Fibroblast of the aortic adventitia (primary cell): ENCODE measurements at places on chromosomes 12 and 14. TPM values are rescaled to one million over a fixed set of nuclear protein-coding genes. Genes with fewer than 3 reads are reported as not detected.

Gene PLEKHG3
- total RNA-seq: 8.2 and 9.0 TPM in 2 replicates

Gene ZC3H14
- total RNA-seq: 35.6 and 78.3 TPM in 2 replicates

Gene TAS2R9
- 0.09 TPM in 1 of 2 replicates, not detected in the other for total RNA-seq

Gene DAO
- not detected in 2 replicates for total RNA-seq

Gene TBX3
- total RNA-seq: 5.7 and 12.8 TPM in 2 replicates

Gene RILPL2
- total RNA-seq: 3.6 and 7.4 TPM in 2 replicates

Gene PPM1H
- 0.98 and 1.3 TPM in 2 replicates for total RNA-seq

Gene MMAB
- total RNA-seq: 16.7 and 22.0 TPM in 2 replicates

GRCh38 chr12:52660934-52661499 lies 9.0 kb upstream of the KRT2 start:
- DNase-seq: no peak

DNA sequence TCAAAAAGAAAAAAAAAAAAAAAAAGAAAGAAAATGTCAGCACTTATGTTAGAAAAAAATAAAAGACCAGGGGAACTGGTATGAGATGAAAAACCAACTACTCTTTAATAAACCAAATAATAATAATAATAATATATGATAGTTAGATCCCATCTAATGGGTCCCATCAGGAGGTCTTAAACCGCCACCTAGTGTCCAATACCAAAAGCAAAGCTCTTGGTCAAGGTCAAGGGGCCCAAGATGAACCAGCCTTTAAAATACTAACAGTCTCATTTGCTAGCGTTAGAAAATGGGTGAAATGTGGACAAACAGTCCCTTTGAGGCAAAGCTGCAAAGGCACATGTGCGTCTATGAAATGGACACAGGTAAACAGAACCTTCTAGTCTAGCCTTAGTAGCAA lies 12.3 kb downstream of the BRAP start:
- peak; percentile 58 for DNase-seq

DNA sequence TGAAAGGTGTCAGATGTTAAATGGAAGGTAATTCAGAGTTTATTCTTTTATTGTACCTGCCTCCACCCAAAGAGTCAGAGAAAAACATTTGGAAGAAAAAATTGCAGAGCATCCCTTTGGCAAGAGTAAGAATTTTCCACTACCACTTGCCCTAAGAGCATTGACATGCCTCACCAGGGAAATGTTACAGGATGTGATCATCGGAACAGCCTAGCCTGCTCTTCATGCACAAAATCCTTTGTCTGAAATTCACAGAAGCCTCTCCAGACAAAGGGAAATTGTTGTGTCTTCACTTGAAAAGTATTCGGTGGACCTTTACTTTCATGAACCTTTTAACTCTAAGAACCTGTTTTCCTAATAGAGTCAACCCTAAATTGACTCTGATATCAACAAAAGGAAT lies 36.9 kb downstream of the ATP2A2 start:
- DNase-seq: peak; percentile 66

DNA sequence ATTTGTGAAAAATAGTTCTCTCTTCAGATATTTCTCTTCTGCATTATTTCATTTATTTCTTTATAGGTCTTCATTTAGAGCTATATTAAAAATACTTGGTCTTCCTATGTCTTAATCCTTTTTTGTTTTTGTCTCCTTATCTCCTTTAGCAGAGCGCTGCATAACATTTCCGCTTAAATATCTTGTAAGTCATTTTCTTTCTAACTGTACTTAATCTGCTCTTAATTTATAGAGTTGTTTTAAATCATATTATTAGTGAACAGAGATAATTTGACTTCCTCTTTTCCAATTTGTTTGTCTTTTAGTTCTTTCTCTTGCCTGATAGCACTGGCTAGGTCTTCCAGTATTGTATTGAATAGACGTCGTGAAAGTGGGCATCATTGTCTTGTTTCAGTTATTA lies 18.0 kb downstream of the LUM start:
- no peak for DNase-seq

DNA sequence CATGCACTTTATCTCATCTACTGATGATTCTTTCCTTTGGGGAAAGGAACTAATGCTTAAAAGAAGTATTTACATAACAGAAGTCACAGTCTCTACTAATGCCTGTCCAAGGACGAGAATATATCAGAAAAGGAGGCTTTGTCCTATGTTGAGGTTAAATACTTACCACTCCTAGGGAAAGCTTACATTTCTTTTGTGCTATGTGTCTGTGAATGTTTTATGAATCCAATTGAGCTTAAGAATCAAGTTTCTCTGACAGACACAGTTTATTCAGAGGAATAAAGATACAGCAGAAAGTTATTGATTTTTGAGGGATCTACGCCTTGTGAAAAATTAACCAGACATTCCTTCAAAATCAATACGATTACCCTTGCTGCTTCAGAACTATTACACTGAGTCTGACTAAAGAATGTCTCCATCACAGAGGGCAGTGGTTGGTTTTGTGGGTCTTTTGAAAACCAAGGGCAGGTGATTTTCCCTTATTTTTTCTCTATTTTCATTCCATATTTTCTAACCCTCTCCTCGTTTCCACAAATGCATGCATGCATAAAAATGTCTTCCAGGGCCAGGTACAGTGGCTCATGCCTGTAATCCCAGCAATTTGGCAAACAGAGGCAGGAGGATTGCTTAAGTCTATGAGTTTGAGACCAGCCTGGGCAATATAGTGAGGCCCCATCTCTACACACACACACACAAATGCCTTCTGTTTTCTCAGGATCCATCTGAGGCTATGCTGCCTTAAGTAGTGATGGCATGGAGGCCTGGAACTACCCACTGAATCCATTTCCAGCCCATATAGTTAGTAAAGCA lies 1095.1 kb downstream of the GALC start:
- DNase-seq: no peak

- DNase-seq: peak; percentile 3
Measured at GRCh38 chr12:69099201-69099837, 140.1 kb upstream of the CPSF6 start.

- DNase-seq: no peak
Measured at GRCh38 chr12:24500421-24500820, 448.5 kb downstream of the BCAT1 start.

GRCh38 chr14:61470261-61470960 lies 149.0 kb downstream of the PRKCH start:
- peak; percentile 97 for DNase-seq

- no peak for DNase-seq
Measured at GRCh38 chr14:29853272-29853671, 74.4 kb downstream of the PRKD1 start.

DNA sequence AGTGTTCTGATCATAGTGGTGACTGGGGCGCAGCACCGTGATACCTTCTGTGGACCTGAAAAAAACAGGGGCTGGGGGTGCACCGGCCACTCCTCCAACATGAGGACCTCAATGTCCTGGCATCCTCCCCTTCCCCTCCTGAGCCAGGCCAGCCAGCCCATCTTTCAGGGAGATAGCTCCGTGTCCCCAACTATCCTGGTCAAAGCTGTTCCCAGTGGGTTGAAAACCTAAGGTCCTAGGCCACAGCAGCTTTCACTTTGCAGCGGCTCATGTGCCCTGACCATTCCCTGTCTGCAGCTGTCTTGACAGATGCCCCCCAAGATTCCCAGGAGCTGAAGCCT lies 75.7 kb downstream of the BCL11B start:
- DNase-seq: no peak

DNA sequence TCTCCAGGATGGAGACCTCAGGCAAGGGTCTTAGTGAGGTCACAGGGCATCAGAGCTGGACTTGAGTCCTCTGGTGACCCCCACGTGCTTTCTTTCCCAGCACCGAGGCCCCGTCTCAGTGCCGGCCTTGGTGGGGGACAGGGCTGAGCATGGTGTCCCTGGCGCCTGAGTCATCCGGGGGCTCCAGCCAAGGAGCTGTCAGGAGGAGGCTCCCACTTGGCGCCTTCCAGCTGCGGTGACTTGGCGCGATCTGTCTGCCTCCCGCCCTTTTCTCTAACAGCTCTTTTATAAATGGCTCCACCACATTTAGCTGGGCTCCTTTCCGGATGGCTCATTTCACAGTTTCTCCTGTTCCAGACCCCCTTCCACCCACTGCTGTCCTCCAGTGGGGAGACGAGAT lies 60.4 kb downstream of the PRMT8 start:
- no peak for DNase-seq

DNA sequence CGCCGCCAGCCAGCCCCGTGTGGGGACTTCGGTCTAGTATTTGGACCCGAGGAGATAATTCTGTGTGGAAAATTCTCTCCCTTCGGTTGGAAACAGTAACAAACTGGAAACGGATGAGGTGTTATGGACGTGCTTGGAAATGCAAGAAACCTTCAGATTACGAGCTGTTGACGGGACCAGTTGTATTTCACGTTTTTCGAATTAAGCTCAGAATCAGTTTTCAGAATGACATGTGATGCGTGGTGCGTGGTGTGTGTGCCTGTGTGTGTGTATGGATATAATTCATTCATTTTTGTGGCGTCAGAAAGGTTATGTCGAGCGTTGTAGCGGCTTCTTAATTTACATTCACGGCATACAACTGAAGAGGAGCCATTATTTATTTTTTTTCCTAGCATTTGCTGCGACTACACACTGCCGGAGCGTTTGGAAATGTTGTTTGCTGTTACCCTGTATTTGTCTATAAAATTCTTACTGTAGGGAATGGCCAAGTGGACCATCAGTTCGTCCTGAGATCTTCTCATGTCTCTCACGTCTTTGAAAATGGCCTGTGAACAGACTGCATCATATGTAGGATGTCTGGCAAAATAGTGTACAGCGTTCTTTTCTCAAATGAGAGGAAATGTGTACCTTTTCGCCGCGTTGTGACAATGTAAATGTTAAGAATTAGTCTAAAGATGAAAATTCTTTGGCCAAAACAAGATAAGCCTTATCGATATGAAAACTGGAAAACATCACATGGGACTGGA lies 1.3 kb downstream of the TRAF3 start:
- peak; percentile 47 for DNase-seq

DNA sequence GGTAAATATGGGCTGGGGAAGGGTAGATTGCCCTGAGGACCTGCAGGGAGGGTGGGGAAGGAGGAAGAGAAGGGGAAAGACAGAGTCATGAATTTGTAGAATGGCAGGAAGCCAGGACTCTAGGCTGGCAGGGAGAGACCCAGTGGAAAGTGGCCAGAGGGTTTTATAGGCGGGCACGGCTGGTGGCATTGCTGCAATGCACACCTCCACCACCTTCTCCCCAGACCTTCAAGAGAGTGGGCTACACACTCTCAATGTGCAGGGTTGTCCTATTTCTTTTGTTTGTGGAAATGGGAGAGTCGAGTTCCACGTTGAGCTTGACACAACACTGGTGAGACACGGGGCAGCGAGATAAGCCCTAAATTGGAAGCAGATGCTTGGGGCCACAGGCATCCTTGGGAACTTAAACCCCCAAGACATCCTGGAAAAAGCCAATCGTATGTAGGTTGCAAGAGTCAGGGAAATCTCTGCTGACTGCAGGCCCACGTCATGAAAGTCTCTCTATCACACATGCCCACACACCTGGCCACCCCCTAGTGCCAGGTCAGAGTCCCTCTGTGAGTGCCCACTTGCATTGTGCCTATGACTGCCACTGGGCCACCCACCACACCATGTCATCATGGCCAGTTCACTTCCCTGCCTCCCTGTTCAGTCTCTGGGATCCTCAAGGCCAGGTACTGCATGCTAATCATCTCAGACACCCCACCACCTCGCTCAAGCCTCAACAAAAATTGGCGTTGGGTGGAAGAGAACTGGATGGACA lies 38.0 kb upstream of the BDKRB2 start:
- DNase-seq: peak; percentile 85

DNA sequence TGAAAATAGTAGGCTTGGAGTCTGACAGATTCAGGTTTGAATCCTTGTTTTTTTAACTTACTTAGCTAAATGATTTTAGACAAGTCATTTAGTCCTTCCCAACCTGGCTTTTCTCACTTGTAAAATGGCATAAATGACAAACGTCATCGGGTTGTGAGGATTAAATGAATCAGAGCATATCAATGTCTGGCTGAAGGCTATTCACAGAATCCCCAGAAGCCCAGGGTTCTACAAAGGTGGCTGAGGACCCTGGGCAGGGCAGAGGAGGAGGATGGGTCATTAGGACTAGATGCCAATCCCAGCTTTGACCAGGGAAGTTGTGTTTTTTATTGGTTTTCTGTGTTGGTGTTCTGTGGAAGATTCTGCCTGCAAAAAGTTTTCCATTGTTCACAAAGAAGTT lies 7.6 kb upstream of the PTPRB start:
- no peak for DNase-seq

DNA sequence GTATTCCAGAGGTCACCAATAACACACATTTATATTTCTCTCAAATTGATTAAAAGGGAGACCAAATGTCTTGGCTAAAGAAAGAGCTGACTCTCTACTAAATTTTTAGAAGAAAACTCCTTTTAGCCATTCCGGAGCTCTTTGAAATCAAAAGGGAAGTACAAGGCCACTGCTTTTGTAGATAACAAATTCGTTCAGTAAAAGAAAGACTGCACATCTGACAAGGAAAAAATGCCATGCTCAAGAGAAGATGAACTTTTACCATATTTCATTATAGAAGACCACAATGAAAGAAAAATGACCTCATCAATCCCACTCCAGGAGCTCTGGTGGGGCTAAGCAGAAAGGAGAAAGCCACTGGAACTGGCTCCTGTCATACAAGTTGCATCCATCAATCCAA lies 57.6 kb downstream of the SPTSSA start:
- no peak for DNase-seq

DNA sequence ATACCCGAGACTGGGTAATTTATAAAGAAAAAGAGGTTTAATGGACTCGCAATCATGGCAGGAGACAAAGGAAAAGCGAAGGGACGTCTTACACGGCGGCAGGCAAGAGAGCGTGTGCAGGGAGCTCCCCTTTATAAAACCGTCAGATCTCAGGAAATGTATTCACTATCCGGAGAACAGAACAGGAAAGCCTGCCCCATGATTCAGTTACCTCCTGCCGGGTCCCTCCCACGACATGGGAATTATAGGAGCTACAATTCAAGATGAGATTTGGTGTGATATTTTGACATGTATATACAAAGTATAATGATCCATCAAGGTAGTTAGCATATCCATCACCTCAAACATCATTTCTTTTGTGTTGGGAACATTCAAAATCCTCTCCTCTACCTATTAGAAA lies 2.3 kb upstream of the CDCA4 start:
- DNase-seq: no peak
